ENCODE measurements at places on chromosomes 6 and 20. TPM values are rescaled to one million over a fixed set of nuclear protein-coding genes. Genes with fewer than 3 reads are reported as not detected.

Gene CGAS
- 1.8 TPM for total RNA-seq

Gene TRIM38
- 3.8 TPM for total RNA-seq

Gene DNMT3B
- total RNA-seq: 77.9 TPM

Gene ALDH5A1
- total RNA-seq: 7.2 TPM

Gene TMEM74B
- 35.4 TPM for total RNA-seq

Gene ENPP3
- total RNA-seq: 0.64 TPM

Gene IPCEF1
- 18.8 TPM for total RNA-seq

Gene SPATA25
- 0.62 TPM for total RNA-seq

Gene IRF4
- not detected for total RNA-seq

Gene KCNG1
- total RNA-seq: 4.4 TPM

Gene LY6G6F
- not detected for total RNA-seq

Gene BMP5
- total RNA-seq: 0.18 TPM

Gene DUSP15
- 2.1 TPM for total RNA-seq

GRCh38 chr20:37053230-37053950 lies 42.4 kb downstream of the RBL1 start:
- no peak overlapping the region for H3K27ac ChIP-seq
- peaks cover 15% of the 10 kb centered on the region for H3K36me3 ChIP-seq
- H3K4me3 ChIP-seq: no peak overlapping the region

DNA sequence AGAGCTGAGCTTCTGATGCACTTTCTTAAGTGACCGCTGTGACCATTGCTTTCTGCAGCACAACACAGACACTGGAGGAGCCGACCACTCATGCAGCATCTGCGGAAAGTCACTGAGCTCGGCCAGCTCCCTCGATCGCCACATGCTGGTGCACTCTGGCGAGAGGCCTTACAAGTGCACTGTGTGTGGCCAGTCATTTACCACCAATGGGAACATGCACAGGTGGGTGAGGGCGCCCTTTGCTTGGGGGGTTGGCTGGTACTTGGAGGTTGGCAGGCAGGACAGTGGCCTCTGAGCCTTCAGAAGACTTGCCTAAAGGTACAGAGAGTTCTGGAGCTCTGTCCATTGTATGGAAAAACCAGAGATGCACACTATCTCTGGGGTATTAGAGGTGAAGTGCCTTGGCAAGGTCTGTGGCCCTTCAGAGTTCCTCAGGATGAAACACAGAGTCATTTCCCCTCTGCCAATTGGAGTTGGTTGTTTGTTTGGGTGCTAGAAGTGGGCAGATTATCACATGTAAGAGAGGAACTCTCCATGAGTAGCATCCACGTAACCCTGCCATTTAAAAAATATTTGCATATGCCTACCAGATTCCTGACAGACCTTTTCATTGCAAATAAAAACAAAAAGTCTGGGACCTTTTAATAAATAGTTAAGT lies 81.5 kb downstream of the RREB1 start:
- H3K27me3 ChIP-seq: no peaks in the 10 kb centered on the region
- no peak overlapping the region for H3K4me3 ChIP-seq
- H3K4me1 ChIP-seq: peaks cover under 1% of the 10 kb centered on the region
- no peak overlapping the region for H3K27ac ChIP-seq
- no peak for DNase-seq
- H3K36me3 ChIP-seq: peaks cover 34% of the 10 kb centered on the region

GRCh38 chr20:58518896-58519593 lies 3.8 kb upstream of the APCDD1L start:
- no peak overlapping the region for H3K27ac ChIP-seq
- no peaks in the 10 kb centered on the region for H3K36me3 ChIP-seq
- DNase-seq: no peak
- H3K4me3 ChIP-seq: no peak overlapping the region

DNA sequence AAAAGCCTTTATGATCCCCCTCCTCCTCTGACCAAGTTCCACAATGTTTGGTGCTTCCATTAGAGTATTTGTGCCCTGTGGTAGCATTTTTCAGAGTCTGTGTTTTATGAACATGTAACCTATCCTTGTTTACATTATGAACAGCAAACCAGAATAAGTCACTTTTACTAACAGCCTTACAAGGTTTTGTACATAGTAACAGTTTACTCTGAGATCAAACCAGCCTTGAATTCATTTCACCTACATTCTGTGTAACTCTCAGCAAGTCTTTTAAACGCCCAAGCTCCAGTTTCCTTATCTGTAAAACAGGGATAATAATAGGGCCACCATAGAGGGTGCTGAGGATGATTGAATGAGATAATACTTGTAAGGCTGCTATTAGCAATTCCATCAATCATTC lies 175.0 kb downstream of the PHACTR1 start:
- no peaks in the 10 kb centered on the region for H3K36me3 ChIP-seq
- no peaks in the 10 kb centered on the region for H3K27me3 ChIP-seq
- no peak overlapping the region for H3K4me3 ChIP-seq

DNA sequence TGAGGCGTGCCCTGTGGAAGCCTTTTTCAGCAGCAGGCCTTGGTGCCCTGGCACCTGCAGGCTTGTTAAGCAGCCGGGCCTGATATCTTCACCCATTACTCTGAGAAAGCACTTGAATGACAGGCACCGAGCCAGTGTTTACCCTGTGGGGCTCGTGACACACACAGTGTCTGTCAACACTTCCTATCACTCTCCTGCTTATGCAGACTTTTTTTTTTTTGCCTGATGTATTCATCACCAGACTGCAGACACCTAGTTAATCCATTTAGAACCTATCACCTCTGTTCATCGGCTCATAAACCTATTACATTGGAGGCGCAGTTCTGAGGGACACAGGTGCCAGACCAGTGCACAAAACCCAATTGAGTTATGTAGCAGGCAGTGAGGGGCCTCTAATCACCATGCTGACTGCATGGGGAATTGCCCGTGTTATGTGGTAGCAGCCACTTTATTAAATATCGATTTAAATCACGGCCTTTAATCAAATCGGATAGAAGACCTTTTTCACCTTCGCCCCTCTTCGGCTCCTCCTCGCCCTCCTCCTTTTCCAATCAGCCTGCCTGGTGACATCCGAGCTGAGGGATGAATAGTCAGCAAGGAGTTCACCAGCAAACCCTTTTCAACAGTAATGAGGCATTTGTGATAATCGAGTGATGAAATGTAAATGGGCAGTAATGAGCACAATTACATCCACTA lies 962.9 kb upstream of the SLC35B3 start:
- peaks cover 2% of the 10 kb centered on the region for H3K27me3 ChIP-seq
- H3K4me3 ChIP-seq: no peak overlapping the region
- peaks cover 7% of the 10 kb centered on the region for H3K4me1 ChIP-seq
- H3K27ac ChIP-seq: no peak overlapping the region
- no peaks in the 10 kb centered on the region for H3K36me3 ChIP-seq
- no peak for DNase-seq

GRCh38 chr20:10761232-10761631 lies 87.4 kb upstream of the JAG1 start:
- peaks cover 11% of the 10 kb centered on the region for H3K36me3 ChIP-seq
- H3K27ac ChIP-seq: no peak overlapping the region
- H3K27me3 ChIP-seq: no peaks in the 10 kb centered on the region
- peaks cover 30% of the 10 kb centered on the region for H3K4me1 ChIP-seq

DNA sequence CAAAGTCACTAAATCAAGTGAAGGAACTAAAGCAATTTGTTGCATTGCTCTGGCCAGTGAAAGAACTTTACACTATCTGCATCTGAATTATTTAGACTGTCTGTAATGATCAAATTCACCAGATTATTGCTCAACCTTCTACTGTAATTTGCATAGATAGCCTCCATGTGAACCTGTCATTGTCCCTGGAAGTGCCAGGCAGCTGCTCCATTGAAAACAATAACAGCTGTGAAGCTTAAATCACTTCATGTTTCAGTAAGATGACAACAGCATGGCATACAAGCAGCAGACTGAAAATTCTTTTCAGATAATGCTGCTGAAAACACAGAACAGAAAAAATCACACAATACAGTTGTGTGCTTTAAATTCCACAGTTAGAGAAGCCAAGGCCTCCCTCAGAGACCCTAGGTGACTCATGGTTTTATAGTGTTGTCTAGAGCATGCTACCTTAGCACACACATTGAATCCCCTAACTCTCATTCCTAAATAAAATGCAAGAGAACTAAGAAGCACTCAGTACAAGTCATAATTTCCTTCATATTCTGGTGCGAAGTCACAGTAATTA lies 248.9 kb downstream of the TPBG start:
- no peaks in the 10 kb centered on the region for H3K27me3 ChIP-seq
- H3K4me3 ChIP-seq: no peak overlapping the region
- DNase-seq: no peak
- H3K36me3 ChIP-seq: no peaks in the 10 kb centered on the region

- no peaks in the 10 kb centered on the region for H3K4me1 ChIP-seq
- no peak for DNase-seq
- no peaks in the 10 kb centered on the region for H3K36me3 ChIP-seq
- H3K27ac ChIP-seq: no peak overlapping the region
- H3K4me3 ChIP-seq: no peak overlapping the region
These were observed 272.9 kb upstream of the KCNQ5 start for GRCh38 chr6:72348926-72349325.

GRCh38 chr6:72952808-72953630 lies 272.3 kb downstream of the KHDC1L start:
- no peaks in the 10 kb centered on the region for H3K27me3 ChIP-seq
- DNase-seq: no peak
- no peak overlapping the region for H3K4me3 ChIP-seq
- no peak overlapping the region for H3K27ac ChIP-seq
- H3K36me3 ChIP-seq: no peaks in the 10 kb centered on the region

DNA sequence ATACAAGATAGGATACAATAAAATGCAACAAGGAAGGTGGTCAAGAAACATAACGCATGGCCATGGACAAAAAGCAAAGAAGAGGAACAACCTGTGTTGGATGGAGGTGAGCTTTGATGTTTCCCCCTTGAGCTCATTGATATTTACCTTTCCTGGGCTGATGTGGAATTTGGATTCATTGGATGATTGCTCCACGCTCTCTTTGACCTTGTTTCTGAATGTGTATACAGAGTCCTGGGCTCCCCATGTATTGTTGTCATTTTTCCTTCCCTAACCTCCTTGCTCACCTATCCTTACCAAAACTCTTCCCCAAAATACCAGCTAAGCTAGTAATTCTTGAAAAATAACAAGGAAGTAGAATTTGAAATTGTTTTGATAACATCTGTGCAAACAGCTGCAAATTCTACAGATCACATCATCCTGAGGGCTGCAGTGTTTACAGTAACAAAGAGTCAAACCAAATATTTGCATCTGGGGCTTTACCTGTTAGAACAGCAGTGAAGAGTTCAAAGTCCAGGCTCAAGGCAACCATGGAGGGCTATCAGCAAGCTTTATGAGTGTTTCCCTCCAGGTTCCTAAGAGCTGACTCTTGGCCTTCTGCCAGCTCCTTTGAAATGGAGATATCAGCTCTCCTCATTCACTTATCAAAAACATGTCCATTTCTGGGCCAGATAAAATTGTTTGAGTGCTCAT lies 214.3 kb upstream of the MARCKS start:
- no peak overlapping the region for H3K27ac ChIP-seq
- peaks cover 4% of the 10 kb centered on the region for H3K4me1 ChIP-seq
- H3K27me3 ChIP-seq: no peaks in the 10 kb centered on the region
- no peak overlapping the region for H3K4me3 ChIP-seq
- no peak for DNase-seq

- peaks cover 35% of the 10 kb centered on the region for H3K36me3 ChIP-seq
- H3K4me3 ChIP-seq: peak overlapping the region; percentile 96
- no peak for DNase-seq
These were observed 795 bp downstream of the MMP24OS start for GRCh38 chr20:35277127-35277526.

- H3K36me3 ChIP-seq: peaks cover 26% of the 10 kb centered on the region
- H3K27ac ChIP-seq: peak overlapping the region; percentile 92
- H3K4me3 ChIP-seq: no peak overlapping the region
These were observed 82.0 kb downstream of the WASF1 start for GRCh38 chr6:110097443-110097842.

DNA sequence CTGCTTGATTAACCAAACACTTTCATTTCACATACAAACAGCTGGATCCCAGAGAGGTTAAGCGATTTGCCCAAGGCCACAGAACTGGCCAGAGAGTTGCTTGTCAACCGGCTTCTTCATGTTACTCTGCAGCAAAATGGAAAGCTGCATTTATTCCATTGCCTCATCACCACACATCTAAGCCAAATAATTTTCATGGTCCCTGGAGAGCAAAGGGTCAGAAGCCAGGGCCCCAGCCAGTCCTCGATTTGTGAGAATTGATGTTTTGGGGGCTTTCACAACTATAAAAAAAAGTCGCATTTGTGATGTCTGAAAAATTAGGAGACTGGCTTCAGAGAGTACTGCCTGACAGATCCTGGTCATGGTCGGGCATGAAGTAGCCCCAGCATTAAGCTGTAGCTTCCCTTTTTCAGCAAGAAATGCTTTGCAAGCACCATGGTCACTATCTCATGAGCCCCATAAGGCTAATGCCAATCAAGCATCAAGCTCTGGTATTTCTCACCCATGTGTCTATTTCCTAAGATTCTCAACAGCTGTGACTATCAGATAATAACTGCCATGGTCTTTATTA lies 95.8 kb downstream of the BANF2 start:
- peaks cover 7% of the 10 kb centered on the region for H3K27me3 ChIP-seq
- DNase-seq: no peak
- H3K4me1 ChIP-seq: peaks cover 3% of the 10 kb centered on the region
- peaks cover 3% of the 10 kb centered on the region for H3K36me3 ChIP-seq
- no peak overlapping the region for H3K4me3 ChIP-seq

GRCh38 chr20:20553541-20553940 lies 158.9 kb downstream of the RALGAPA2 start:
- no peaks in the 10 kb centered on the region for H3K4me1 ChIP-seq
- no peak overlapping the region for H3K27ac ChIP-seq
- no peaks in the 10 kb centered on the region for H3K27me3 ChIP-seq
- DNase-seq: no peak
- no peaks in the 10 kb centered on the region for H3K36me3 ChIP-seq

DNA sequence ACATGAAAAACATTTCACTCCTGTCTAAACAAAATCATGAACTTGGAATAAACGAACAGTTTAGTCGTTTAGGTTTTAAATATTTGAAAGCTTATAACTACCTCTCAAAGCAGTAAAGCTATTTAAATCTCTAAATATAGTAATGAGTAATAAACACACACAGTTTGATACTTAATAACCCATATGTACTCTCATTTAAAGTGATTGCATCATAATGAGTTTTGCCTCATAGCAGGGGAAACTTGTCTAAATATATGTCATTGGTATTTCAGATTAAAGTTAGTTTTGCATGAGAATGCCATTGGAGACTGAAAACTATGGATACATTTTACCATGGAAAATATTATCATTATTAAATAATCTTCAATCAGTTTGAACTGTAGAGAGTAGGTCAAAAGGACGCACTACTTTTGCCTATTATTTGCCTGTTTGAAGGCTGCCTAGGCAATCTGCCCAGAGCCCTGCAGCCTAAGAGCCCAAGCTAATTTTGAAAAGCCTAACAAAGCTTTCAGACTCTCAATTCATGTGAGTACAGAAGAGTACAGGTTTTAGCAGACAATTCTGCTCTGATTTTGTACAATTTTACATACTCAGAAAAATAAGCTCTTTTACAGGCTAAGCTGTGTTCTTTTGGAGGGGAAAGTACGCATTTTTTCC lies 632.8 kb downstream of the HACE1 start:
- no peaks in the 10 kb centered on the region for H3K27me3 ChIP-seq
- DNase-seq: no peak
- H3K27ac ChIP-seq: no peak overlapping the region

- H3K4me1 ChIP-seq: peaks cover 36% of the 10 kb centered on the region
- H3K27me3 ChIP-seq: peaks cover 2% of the 10 kb centered on the region
- no peak overlapping the region for H3K4me3 ChIP-seq
- no peak overlapping the region for H3K27ac ChIP-seq
- no peaks in the 10 kb centered on the region for H3K36me3 ChIP-seq
These were observed 33.2 kb upstream of the TRAM2 start for GRCh38 chr6:52610011-52610410.
